ENCODE measurements at places on chromosomes 1 and 21.
A peak's percentile ranks its signal among the peaks of the same experiment; 100 is the strongest.

DNA sequence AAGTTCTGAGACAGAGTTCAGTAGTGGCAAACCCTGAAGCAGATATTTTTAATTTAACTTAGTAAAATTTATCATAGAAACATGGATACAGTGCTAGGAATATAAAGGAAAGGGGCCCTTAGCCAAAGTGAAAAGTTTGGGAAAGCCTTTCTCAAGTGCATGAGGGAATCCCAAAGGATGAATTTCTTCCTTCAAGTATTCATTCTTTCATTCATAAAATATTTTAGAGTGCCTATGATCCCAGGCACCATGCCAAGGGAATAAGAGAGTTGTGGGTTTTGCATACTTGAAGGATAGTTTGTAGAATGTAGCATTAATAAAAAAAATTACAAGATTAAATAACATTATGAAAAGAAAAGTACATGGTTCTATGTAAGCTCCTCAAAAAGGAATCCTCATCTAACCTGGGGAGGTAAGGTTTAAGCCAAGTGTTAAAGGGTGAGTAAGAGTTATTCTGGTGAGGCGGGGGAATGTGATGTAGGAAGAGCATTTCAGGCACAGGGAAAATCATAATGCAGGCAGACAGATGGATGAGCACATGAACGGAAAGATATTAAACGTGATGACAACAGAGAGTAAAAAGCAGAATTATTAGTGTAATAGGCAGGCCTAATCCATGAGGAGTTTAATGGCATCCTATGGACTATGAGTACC is 40.4 kb upstream of the NTNG1 start:
- DNase-seq: no peak

- peak; percentile 77 for DNase-seq
Measured at GRCh38 chr1:156480411-156481192, 20.0 kb downstream of the MEF2D start.

DNA sequence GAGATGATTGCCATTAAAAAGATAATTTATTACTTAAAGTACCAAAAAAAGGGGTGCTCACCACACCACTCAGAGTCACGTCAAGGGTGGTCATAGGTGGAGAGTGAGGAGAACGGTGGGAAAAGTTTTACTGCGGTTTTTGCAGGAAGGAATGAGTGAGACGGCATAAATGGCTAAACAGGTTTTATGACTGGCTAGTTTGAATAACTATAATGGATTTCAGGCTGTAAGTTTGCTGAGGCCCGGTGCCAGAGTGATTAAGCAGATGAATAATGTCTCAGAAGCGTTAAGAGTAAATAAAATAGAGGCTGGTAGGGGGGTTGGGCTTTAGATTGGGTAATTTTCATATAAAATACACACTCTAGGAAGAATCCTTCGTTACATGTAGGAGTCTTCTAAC is 1337.8 kb downstream of the AMY1C start:
- no peak for DNase-seq

DNA sequence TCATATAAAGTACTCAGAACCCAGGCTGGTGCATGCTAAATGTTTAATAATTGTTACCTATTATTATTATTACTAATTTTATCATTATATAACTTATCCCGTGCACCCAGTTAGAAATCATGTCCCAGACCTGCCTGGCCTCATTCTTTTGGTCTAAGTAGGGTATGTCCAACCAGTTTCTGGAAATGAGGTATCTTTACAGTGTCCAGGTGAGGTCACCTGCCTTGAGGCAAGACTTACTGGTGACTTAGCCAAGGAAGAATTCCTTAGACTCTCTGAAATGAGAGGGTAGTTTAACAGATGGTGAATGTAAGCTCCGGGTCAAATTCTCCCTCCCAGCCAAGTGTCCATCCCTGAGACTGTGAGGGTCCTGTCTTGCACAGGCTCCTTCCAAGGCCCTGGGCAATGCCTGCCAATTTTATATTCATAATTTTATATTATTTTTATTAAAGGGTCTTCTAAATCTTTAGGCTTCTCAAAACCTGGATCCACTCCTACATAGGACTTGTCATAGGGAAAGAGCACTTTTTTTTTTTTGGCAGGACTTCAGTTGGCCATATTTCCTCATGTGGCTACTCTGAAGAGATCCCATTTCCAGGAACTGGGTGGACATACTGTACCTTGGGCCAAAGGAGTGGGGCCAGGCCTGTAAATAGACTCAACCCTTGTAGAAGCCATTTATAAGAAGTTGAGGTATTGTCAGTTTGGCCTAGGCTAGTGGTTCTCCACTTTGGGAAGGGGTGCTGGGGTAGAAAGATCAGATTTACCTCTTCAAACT is 96.7 kb upstream of the KCNA3 start:
- DNase-seq: no peak

GRCh38 chr1:203636291-203636690 is 9.7 kb downstream of the ATP2B4 start:
- no peak for DNase-seq

GRCh38 chr1:225612287-225612686 is 40.6 kb downstream of the ENAH start:
- DNase-seq: no peak

- no peak for DNase-seq
Measured at GRCh38 chr1:67723620-67724019, 38.6 kb downstream of the GADD45A start.
